ENCODE measurements at places on chromosomes 11 and 22. TPM values are rescaled to one million over a fixed set of nuclear protein-coding genes. Genes with fewer than 3 reads are reported as not detected.

GLB1L3 gene
- not detected for total RNA-seq

CDHR5 gene
- not detected for total RNA-seq

NLRP14 gene
- total RNA-seq: not detected

CSNK2A3 gene
- total RNA-seq: 0.75 TPM

P2RY6 gene
- total RNA-seq: 0.19 TPM

ISX gene
- total RNA-seq: not detected

MICALL1 gene
- 16.9 TPM for total RNA-seq

OR5W2 gene
- not detected for total RNA-seq

LZTR1 gene
- total RNA-seq: 20.7 TPM

PPP1R14B gene
- total RNA-seq: 99.2 TPM

DNA sequence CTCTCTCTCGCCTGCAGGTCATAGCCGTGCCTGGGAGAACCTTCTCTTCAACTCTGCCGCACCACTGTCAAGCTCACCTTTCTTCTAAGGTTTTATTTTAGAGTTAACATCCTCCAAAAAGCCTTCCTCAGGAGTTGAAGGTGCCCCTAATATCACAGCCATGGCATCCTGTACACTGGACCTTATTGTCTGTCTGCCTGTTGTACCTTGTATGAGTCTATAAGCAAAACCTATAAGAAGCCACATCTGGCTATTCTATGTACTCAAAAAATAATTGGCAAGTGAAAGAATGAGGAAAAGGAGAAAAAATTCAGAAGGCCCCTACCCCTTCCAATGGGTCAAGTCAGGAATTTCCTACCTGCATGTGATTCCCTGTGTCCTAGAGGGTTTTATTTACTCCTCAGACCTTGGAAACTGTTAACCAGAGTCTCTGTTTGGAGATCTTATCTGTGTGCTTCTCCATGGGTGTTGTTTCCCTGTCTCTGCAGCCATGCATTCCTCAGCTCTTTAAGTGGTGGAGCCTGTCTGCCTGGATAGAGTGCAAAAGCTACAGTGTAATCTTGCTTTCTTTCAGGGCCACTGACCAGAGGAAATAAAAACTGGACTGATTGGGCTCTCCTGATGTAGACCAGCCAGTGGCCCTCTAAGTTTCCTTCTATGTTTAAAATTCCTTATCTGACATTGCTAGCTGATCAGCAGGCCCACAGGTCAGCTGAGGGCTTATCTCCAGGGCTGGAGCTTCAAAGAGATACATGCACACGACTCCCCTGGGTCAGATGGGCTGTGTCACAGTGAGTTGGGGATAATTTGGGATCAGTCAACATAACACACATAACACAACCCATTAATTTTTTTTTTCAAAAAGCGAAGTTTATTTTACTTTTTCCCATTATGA lies 37.6 kb upstream of the TMEM135 start:
- peaks cover 11% of the 10 kb centered on the region for H3K4me1 ChIP-seq
- no peak overlapping the region for H3K27ac ChIP-seq
- H3K27me3 ChIP-seq: no peaks in the 10 kb centered on the region
- H3K36me3 ChIP-seq: no peaks in the 10 kb centered on the region

DNA sequence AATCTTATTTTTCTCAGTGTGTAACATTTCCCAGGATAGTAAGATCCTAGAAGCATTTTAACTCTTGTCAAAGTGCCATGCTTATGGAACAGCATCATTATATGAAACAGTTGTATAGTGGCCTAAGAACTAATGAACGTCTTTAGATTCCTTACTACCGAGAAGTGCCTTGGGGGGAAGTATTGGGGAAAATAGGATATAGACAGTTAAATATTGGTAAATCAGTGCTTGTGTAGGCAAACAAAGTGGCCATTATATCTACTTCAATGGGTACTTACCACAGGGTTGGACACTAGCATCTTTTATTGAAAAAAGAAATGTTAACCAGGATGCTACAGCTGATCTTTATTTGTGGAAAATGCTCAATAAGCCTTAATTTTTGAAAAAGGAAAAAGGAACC lies 11.3 kb downstream of the FAR1 start:
- H3K36me3 ChIP-seq: no peaks in the 10 kb centered on the region
- no peaks in the 10 kb centered on the region for H3K4me1 ChIP-seq
- H3K27ac ChIP-seq: no peak overlapping the region

DNA sequence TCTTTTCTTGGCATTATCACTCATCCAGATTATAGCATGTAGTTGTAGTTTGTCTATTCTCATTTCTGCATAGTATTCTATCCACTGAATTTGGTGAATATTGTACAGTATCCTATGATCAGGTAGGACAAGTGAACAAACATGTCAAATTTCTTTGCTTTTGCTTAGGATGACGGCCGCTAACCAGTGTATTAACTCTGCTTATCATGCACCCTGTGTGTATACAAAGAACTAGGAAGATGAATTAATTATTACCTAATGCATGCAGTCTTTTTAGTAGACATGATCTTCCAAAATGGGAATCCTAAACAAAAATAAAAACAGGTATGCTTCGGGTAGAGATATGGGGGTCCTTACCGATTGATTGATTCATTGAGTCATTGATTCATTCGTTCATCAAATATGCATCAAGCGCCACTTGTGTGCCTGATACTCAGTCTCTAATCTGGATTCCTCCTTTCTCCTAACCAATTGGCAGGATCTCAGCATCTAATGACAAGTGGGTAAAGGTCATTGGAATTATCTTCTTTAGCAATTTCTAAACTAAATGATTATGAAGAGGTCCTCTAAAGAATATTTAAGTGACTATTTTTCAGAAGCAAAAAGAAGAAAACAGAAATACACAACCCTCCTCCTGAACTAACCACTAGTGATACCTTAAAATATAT lies 27.9 kb downstream of the PRDM11 start:
- H3K4me3 ChIP-seq: no peak overlapping the region
- H3K27me3 ChIP-seq: no peaks in the 10 kb centered on the region
- no peak overlapping the region for H3K27ac ChIP-seq
- no peak for DNase-seq
- no peaks in the 10 kb centered on the region for H3K36me3 ChIP-seq

- H3K27me3 ChIP-seq: no peaks in the 10 kb centered on the region
- no peak for DNase-seq
- H3K4me1 ChIP-seq: no peaks in the 10 kb centered on the region
- no peaks in the 10 kb centered on the region for H3K36me3 ChIP-seq
- no peak overlapping the region for H3K27ac ChIP-seq
Observed at GRCh38 chr11:115198321-115198741, 305.9 kb downstream of the CADM1 start.

GRCh38 chr11:46345881-46346484 lies 1.3 kb upstream of the DGKZ start:
- H3K36me3 ChIP-seq: no peaks in the 10 kb centered on the region
- no peaks in the 10 kb centered on the region for H3K4me1 ChIP-seq
- H3K27me3 ChIP-seq: no peaks in the 10 kb centered on the region
- peak overlapping the region; percentile 77 for H3K27ac ChIP-seq
- DNase-seq: no peak
